Dermis microvascular lymphatic vessel endothelial cell (primary cell): ENCODE measurements at places on chromosomes 11 and 22. TPM values are rescaled to one million over a fixed set of nuclear protein-coding genes. Genes with fewer than 3 reads are reported as not detected.

The MCM5 gene
- total RNA-seq = 44.8 and 60.5 TPM in 2 replicates

The TMEM126B gene
- total RNA-seq = 41.5 and 44.3 TPM in 2 replicates

GRCh38 chr22:20607157-20607907 is 99.9 kb downstream of the MED15 start:
- no peak for DNase-seq

- no peak for DNase-seq
Measured at GRCh38 chr11:75079546-75079945, 17.1 kb downstream of the OR2AT4 start.

DNA sequence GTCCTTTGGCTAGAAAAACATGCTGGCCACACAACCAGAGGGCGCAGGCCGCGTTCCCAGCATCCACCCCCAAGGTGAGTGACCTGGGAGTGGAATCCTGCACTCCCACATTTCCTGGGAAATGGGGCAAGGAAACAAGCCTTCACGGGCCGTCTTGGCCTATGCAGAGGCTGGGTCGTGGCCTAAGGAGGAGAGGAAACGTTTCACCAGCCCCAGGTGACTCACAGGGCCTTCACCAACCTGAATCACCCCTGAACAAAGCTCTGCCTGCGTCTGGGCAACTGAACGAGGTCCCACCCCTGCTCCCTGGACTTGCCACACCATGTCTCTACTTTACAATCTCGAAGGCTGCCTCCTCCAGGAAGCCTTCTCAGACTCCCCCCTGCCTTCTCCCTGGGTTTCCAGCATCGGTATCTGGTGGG is 13.2 kb downstream of the MYH9 start:
- peak; percentile 85 for DNase-seq
